ENCODE measurements at places on chromosomes 7 and 10.

DNA sequence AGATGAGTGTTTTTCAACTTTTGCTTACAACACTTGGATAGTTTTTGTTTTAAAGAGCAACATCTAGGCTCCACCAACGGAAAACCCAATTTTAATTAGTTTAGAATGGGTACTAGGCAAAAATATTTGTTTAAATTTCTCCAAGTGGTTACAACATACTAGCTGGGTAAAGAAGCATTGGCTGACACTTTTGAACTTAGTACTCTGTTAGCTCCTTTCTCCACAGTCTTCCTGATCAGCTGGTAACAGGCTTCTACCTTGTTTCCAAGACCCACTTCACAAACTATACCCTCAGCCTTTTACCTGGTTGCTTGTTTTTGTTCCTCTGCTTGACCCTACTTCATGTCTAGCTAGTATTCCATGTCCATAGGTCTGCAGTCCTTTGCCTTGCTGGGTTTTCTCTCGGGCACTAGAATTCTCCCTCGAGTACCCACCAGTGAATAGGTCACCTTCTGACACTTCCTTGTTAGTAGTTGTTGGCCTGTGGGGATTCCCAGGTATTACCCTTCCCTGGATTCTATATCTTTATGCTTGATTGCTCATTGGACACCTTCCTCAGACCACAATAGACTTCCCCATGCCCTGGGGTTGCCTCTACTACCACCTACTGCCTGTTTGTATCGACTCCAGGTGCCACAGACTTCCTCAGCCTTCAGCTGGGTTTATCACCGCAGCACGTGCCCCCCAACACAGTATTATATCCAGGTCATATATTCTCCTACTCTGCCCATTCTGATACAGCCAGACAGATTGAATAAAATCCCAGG is 42.0 kb downstream of the PRPS1L1 start:
- DNase-seq = no peak

DNA sequence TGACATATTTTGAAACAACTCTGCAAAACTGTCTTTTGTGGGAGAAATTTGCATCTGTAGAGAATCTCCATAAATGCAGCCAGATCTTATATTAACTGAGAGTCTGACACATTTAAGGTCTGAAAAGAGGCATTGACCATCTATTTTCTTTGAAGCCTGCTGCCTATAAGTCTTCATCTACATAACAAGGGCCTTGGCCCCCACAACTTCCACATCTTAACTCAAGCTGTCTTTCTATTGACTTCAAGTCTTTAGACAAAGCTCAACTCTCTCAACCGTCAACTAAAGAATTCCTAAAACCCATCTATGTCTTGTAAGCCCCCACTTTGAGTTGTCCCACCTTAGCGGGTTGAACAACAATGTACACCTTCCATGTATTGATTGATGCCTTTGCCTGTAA is 72.4 kb upstream of the ADCY1 start:
- no peak for DNase-seq

GRCh38 chr7:114830952-114831351 is 90.9 kb upstream of the MDFIC start:
- no peak for DNase-seq

DNA sequence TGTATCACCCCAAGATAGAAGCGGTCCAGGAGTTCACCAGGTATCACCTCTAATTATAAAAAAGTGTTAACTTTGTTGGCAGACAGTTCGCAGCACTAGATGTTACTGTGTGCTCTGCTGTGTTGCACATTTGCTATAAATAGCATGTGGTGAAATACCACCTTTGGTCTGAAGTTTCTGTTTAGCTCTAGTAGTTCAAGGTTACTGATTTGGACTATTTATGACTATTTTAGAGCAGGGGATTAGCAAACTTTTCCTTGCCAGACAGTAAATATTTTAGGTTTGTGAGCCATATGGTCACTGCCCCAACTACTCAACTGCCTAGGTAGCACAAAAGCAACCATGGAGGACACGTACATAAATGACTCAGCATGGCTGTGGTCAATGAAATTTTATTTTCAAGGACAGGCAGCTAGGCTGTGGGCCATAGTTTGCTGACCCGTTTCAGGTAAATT is 16.5 kb downstream of the DENND10 start:
- no peak for DNase-seq

DNA sequence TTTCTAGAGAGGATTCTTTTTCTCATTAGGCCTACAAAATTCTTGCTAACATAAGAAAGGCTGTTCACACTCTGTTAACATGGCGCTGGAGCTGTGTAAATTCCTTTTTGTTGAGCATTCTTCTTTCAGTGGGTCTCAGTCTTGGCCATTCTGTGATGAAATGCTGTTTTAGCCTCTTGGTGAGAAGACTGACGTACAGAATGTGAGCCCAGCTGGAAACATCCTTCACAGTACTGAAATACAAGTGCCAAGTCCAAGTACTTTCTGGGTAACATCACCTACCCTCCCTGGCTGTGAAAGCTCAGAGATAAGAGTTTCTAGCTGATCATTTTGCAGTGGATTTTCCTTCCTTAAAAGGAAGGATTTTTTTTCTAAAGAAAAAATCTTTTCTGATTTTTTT is 231.8 kb downstream of the AHR start:
- no peak for DNase-seq

GRCh38 chr7:4486907-4487306 is 195.2 kb upstream of the FOXK1 start:
- DNase-seq = no peak
